ENCODE measurements at places on chromosomes 16 and 17. TPM values are rescaled to one million over a fixed set of nuclear protein-coding genes. Genes with fewer than 3 reads are reported as not detected.

The KCNAB3 gene
- 2.0 TPM for total RNA-seq

The ARL5C gene
- total RNA-seq, result not detected

The SMTNL2 gene
- 0.28 TPM for total RNA-seq

The DRC3 gene
- 2.3 TPM for total RNA-seq

The GPR139 gene
- not detected for total RNA-seq

The TBC1D3E gene
- not detected for total RNA-seq

The ACSM5 gene
- not detected for total RNA-seq

The PTX4 gene
- total RNA-seq, result not detected
